ENCODE measurements at places on chromosomes 11 and 22.

DNA sequence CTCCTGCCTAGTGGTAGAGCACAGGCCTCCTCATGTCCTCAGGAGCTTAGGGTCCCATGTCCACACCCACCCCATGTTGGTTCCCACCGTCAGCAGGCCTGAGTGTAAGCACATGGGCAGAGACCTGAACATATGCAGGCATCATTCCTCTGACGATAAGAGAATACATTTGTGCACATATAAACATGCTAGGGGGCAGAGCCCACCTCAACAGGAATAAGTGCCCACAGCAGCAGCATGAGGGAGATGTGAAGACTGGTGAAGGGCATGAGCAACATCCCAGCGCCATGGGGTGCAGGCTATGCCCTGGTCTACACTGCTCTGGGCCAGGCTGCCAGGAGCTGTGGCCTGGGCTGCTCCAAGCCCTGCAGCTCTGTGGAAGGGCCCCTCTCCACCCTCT lies 16.9 kb downstream of the ADORA2A start:
- no peak for DNase-seq

DNA sequence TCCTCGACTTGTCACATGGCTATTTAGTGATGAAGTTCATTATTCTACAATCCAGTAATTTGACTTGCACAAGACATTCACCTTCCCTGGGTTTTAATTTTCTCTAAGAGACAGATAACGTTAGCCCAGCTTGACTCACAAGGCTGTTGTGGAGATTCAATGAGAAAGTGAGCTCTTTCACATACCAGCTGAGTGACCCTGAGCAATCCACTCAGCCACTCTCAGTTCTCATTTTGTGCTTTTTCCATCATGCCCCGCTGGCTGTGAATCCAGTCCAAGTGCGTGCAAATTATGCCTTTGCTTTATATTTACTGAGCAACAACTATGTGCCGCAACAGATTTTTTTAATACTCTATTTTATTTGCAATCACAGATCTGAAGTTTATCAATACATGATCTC lies 176.5 kb downstream of the LARGE1 start:
- no peak for DNase-seq

GRCh38 chr22:31646186-31647019 lies 15.6 kb downstream of the PISD start:
- DNase-seq, result peak; percentile 88

DNA sequence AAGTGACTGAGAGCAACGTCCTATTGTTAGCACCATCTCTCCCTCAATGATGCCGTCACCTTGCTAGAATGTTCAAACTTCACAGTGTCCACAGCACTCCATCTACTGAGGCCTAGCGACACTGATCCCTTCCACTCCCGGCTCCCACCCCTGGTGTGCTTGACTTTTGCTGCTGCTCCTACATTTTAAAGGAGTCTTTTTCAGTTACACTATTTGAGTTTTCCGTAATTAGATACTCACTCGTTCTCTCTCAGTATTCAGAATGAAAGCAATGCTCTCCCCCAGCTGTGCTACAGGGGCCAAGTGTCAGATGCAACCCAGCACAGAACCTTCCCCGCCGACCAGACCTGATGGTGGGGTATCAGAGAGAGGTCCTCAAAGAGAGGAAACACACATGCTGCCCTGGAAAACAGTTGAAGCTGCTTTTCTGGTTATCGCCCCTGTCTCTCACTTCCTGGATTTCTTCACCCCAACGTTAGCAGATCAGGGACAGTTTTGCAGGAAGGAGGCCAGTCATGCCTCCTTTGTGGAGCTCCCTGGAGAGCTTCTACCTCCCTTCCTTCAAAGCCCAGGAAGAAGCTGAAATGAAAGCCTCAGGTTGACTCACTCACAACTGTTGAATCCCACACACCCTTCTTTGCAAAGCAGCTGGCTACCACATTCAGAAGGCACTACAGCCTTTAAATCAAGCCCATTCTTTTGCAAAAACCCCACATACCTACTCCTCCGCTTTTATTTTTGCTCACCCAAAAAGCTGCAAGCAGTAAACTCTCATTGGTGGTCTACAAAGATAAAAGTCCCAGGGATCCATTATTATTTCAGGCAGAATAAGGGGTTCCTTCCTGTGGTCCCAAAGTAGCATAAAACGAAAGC lies 23.5 kb downstream of the LARGE1 start:
- no peak for DNase-seq

GRCh38 chr11:118233377-118233776 lies 8.6 kb upstream of the JAML start:
- DNase-seq, result no peak

DNA sequence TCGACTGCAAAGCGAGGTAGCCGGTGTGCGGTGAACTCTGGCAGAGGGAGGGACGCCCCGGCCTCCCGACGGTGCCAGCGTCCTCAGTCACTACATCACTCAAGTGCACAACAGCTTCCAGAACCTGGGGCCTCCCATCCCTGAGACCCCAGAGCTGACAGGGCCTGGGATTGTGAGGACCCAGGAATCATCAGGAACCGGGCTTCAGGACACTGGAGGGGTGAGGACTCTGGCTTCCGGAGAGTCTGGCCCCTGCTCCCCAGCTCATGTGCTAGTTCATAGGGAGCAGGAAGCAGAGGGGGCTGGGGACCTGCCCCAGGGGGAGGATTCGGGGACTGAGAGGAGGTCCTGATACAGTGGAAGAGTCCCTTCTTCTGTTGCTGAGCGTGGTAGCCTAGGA lies 4.6 kb downstream of the ART5 start:
- no peak for DNase-seq

- DNase-seq, result no peak
These were observed 7.7 kb downstream of the YWHAH start for GRCh38 chr22:31952094-31952401.

DNA sequence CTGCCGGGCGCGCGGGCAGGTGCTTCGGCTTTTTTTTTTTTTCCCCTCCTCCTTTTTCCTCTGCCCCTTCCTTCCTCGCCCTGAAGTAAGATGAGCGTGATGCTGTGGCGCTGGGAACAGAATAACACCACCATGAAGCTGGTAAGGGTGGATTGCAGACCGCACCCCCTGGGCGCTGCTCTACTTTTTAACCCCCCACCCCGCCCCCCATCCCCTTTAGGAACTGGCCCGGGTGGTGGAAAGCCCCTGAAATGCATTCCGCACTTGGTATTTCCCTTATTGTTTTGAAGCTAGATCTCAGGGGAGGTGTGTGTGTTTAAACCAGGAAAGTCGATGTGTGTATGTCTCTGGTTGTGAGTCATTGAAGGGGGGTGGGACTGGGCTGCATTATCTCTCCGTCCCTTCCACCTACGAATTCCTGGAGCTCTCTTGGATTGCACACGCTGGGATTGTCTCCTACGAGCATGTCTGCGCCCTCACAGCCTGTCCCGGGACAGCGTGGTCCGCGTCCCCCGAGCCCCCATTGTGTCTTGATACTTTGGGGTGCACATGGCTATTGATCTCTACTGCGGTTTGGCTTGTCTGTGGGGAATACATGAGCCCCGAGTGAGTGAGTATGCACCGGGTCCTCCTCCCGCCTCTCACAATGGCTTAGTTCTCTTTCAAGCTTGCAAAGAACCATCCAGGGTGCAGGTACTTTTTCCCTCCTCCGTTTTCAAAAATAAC lies 64.9 kb downstream of the NAV2 start:
- DNase-seq, result no peak

DNA sequence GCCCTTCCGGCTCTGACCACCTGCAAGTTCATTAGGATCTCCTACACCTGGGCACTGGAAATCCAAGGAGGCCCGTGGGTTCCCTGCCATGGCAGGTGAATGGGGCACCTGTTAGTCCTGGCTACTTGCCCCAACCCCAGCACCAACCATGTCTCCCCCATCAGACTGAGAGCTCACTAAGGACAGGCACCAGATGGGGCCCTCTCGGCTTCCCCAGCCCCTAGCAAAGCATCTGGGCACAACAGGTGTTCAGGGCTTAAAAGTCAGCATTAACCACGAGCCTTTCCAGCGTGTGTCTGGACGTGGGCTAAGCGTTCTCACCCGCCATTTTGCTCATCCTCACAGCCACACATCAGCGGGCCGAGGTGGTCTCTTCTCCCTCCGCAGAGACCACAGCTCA lies 2.2 kb downstream of the SULT4A1 start:
- no peak for DNase-seq

DNA sequence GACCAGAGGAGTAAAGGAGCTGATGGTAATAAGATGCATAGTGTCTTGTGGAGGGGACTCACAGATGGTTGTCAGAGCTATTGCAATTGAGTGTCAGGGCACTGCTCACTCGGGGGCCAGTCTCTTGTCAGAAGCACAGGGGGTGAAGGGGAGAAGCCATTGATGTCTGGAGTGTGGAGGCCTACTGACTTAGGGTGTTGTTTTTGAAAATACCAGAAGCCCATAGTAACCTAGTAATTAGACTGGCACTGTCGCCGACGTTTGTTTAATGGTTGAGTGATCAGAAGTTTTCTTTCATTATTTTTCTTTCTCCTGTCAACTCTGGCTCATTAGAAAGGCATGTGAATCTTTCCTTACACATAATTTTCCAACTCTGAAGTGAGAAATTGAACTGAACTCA lies 151.6 kb upstream of the TENM4 start:
- DNase-seq, result no peak

GRCh38 chr11:111066846-111067245 lies 178.7 kb upstream of the POU2AF2 start:
- no peak for DNase-seq

GRCh38 chr11:13765886-13766285 lies 97.4 kb downstream of the FAR1 start:
- DNase-seq, result no peak

DNA sequence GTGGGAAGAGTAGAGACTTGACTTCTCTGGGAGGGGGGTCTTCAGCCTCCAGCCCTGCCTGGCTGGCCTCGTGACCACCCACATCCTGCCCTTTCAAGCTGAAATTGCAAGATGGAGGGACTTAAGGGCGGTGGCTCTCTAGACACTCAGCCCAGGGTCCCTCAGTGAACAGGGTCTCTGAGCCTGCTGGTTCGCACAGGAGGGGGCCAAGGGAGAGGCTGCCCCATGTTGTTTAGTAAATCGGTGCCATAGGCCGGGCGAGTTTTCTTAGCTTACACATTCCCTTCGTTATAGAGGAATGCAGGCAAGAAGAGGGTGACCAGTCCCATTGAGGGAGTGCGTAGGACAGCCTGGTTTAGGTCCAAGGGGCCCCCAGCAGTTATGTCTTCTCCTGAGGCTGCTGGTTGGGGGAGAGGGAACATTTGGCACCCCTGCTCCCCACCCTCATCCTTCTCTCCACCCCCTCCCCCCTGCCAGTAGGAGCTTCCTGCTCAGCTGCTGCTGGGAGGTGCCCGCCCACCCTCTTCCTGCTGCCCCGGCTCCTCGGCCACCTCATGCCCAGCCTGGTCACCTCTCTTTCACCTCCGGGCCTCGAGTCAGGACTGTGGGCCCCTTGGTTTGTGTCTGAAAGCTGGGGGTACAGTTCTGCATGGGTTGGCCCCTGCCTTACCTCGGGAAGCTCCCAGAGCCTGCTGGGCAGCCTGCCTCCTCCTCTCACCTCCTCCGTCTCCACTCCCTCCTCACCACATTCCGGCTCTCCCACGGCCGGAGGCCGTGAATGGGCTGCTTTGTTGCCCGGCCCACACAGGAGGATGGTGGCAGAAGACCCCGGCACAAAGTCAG lies 3.9 kb downstream of the FRMD8 start:
- no peak for DNase-seq

DNA sequence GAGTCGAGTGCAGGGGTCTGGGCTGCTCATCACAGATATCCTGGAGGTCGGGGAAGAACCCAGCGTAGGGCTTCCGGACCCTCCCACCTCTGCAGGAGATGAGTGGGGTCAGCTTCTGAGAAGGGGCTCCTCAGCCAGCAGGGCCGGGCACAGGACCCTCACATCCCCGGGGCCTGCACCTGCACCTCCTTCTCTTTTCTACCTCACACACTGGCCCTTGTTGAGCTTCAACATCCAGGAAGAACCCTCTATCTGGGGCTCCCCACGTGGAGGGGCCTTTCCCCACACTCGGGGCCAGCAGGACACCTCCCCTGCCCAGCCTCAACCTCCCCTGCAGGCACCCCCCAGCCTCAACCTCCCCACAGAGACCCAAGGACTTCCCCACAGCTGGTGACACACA lies 299.4 kb downstream of the CTTN start:
- no peak for DNase-seq

DNA sequence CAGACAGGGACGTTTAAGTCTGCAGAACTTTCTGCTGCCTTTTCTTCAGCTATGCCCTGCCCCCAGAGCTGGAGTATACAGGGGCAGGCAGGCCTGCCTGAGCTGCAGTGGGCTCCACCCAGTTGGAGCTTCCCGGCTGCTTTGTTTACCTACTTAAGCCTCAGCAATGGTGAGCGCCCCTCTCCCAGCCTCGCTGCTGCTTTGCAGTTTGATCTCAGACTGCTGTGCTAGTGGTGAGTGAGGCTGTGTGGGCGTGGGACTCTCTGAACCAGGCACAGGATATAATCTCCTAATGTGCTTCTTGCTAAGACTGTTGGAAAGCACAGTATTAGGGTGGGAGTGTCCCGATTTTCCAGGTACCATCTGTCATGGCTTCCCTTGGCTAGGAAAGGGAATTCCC lies 38.5 kb downstream of the NELL1 start:
- DNase-seq, result no peak

GRCh38 chr11:61718621-61719302 lies 33.7 kb upstream of the MYRF start:
- DNase-seq, result no peak

- DNase-seq, result no peak
These were observed 70.3 kb downstream of the SOX6 start for GRCh38 chr11:16286095-16286494.

DNA sequence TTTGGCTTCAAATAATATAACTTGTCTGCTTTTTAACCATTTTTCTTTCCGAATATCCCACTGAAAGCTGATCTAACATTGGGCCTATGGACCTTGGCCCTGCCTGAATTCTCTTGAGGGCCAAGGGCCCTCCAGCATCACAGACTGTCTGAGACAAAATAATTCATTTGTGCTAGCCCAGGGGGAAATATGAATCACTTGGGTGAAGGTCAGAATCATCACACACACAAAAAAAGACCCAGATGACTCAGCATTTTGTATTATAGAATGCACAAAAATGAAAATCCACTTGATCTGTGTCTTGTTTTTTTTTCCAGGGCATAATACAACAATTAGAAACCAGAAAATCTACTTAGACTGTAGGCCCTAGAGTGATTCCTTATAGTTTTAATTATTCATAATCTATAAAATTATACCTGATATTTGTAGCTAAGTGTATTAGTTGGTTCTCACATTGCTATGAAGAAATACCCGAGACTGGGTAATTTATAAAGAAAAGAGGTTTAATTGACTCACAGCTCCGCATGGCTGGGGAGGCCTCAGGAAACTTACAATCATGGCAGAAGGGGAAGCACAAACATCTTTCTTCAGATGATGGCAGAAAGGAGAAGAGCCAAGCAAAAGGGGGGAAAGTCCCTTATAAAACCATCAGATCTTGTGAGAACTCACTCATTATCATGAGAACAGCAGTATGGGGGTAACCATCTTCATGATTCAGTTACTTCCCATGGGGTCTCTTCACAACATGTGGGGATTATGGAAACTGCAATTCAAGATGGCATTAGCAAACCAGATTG lies 15.6 kb upstream of the RDX start:
- no peak for DNase-seq

All from LoVo (cell line).